ENCODE measurements at places on chromosomes 6 and 20.

DNA sequence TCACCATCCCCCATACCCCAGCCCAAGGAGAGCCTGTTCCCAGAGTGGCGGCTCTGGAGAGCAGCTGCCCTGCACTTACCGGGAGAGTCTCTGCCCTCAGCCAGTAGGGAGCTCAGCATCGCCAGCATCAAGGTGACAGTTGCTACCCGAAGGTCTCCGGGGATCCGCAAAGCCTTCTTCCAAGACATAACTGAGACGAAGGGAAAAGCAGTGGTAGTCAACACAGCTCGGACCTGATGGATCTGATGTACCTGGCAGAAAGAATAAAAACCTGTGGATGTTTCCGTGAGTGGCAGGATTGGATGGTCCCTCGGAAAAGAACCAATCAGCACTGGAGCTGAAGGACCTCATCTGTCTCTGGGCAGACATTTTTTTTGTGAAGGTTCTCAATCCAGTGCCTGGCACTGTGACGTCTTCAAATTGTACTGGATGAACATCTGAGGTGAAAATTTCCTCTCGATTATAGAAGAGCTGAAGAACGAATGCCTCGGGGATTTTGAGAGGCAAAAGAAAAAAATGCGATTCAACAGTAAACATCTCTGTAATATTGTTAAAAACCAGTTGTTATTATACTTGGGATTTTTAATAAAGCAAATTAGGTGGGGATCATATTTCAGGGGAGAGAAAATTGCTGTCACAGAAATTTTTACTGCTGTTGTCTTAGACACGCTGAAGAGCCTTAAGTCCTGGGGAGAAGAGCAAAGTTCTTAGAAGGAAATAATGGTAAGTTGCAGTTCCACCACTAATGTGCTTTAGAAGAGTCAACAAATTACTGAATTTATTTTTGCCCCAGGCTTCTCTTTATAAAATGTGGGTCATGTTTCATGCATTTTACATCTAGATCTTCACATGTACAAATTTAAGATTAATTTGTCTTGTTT, at the start of gene HLA-DQB1:
TSS of gene HLA-DQB1 (minus strand) at position 238 of the 881 bp plus-strand sequence. CDS start at position 188, 50 bp downstream.
- no peak for DNase-seq

DNA sequence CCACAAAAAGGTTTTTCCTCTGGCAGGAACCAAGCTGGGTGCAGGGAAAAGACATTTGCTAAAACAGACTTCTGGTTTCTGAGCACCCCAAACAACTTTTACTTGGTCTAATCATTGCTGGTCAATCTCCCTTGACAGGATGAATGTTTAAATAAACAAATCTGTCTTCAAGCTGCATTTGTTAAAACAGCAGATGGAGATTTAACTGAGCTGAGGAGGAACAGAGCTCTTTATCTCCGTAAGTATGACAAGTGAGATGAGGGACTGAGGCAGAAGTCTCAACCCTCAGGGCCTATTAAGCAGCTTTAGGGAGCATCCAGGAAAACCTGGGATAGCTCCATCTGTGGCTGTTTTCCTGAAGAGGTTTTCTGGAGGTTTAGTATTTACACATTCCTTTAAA, 40.6 kb downstream of the NINL start:
- no peak for DNase-seq

DNA sequence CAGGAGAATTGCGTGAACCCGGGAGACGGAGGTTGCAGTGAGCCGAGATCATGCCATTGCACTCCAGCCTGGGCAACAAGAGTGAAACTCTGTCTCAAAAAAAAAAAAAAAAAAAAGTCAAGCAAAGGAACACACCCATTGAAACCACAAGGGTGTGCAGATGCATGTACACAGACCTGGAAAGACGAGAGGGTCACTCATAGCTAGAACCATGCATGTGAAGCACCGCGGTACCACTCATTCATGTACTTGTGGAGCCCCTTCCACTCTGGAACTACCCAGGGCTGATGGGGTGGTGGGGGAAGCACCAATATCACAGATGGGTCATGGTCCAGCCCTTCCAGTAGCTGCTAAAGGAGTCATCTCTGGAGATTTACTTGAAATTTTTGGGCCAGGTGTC, 7.4 kb upstream of the TJAP1 start:
- DNase-seq: no peak

DNA sequence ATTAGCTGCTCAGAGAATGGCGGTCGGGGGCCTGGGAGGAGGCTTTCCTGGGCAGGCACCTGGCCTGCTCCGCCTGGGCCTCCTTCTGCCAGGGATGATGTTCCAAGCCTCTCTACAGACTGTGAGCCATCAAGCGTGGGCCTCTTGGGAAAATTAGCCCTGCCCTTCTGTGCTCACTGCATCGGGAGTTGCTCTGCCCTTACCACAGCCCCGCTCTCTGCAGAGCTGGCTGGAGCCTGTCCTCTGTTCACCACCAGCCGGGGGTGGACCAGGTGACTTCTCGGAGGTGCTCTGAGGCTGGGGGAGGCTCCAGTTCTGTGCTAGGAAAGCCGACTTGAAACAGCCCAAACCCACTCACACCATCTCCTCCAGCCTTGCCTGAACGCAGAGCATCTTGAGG, 24.2 kb downstream of the MDGA1 start:
- DNase-seq: no peak

DNA sequence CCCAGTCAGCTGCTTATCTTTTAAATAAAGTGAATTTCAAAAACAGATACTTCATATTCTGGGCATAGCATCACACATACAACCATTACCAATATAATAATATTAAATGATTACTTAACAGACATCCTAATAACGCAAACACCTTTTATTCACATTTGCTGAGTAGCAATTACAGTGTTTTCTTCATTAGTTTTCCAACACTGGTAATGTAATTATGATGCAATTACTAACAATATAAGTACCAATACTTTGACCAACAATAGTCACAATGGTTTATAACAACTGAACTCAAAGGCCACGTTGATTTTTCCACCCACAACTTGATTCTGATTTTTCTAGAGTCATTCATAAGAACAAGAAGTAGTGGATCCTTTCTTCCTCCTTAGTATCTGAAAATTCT, 104.1 kb downstream of the MYB start:
- DNase-seq: no peak

- no peak for DNase-seq
Observed at GRCh38 chr20:45817376-45818194, 5.1 kb downstream of the UBE2C start.

GRCh38 chr6:159691133-159691962, 1.7 kb downstream of the SOD2 start:
- DNase-seq: peak; percentile 76

DNA sequence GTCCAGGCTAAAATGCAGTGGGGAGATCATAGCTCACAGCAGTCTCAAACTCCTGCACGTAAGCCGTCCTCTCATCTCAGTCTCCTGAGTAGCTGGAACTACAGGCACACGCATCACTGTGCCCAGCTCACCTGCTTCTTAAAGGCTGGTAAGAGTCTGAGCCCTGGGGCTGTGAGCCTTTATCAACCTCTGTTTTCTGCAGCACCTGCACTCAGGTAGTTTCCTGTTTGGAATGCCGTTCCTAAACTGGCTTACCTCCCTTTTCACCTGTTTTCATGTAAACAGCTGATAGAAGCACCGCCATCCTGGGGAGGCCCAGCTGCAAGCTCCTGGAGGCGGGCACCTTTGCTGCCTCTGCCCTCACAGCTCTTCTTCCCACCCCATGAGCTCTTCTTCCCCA, 45.4 kb downstream of the SLC24A3 start:
- DNase-seq: no peak

GRCh38 chr20:17281478-17281877, 54.6 kb downstream of the PCSK2 start:
- no peak for DNase-seq

- DNase-seq: no peak
Observed at GRCh38 chr6:161971043-161971442, 697.2 kb upstream of the AGPAT4 start.

GRCh38 chr6:166659581-166659980, 32.5 kb upstream of the RPS6KA2 start:
- no peak for DNase-seq

DNA sequence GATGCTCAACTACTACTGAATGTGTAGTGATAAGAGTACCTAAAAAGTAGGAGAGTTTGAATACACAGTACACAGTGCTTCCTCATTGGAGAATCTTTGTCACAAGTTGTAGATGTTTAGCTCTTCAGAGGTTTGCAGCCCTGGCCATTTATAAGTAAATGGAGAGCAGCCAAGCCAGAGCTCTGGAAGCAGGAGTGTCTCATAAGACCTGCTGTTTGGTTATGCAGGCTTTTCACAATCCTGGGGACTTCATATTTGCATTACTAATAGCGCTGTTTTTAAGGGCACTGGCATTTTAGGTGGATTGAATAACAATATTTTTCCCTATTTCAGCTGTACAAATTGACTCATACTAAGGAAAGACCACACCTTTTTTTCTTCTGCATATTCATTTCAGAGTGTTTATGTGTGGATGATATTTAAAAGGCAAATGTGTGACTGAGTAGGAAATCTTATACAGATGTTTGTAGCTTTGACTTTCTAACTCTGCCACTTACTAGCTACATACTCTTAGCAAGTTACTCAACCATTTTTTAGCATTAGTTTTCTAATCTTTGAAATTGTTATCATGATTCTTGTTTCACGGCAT, 730.5 kb upstream of the MAP3K7 start:
- no peak for DNase-seq

- DNase-seq: no peak
Observed at GRCh38 chr6:117165911-117166499, 99.4 kb upstream of the VGLL2 start.

- no peak for DNase-seq
Observed at GRCh38 chr6:162377735-162378134, 349.8 kb downstream of the PRKN start.

GRCh38 chr20:2399390-2399789, 18.7 kb downstream of the TGM6 start:
- no peak for DNase-seq

DNA sequence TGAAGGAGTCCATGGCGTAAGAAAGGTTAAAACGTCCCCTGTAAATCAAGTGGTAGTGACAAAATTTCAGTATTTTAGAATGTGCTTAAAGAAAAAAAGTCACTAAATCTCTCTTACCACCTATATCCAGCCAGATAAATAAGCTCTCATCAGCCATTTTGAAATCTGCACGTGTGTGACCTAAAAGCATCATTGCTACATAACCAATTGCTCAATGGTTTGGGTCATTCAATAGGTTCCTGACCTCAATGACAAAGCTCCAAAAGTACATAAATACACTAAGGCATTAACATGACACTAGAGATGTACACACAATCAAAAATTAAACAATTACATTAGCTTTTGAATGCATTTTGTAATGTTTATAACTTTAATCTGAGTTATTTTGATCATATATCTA, 272.4 kb downstream of the GMDS start:
- no peak for DNase-seq

DNA sequence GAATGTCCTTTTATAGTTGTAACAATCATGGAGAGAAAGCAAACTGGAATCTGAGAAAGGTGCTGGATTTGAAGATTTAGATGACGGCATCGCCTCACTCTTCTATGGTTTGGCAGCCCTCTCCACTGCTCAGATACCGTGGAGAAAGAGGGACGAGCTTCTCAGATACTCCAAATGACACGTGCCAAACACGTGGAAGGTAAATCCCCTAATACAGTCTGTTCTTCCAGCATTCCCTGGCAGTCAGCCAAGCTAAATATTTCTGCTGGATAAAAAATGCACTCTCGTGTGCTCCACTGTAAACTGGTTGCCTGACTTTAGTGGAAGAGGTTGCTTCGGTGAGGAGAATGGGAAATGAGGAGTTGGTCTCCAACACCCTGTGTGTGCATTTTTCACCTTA, 16.7 kb upstream of the PRDM1 start:
- DNase-seq: no peak

DNA sequence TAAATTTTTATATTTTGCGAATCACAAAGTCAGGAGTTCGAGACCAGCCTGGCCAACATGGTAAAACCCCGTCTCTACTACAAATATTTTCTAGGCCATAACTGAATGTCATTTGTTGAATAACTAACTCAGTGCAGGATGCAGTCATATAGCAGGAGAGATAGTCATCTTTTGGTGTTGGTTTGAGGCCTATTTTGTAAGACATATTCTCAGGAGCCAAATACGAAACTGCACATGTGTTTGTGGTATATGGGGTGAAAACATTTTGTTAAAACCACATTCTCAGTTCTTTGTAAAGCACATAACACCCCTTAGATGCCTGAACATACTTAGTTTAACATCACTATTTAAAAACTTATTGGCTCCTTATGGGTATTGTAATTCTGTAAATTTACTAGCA, 4.7 kb upstream of the ENPP5 start:
- no peak for DNase-seq

DNA sequence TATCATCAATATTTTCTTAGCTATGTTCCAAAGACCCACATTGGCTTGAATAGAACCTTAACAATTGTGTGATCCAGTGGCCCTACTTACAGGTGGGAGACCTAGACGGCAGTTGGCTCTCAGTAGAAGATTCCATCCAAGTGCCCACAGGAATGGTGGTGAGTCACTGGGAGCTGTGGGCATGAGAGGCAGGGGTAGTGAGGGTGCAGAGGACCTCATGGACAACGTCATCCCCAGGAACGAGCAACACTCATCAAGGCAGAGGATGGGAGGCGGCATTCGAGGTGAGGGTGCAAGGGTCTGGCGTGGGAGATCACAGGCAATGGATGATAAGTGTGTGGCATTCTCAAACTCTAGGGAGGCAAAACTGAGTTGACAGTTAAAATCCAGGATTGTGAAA, 17.5 kb upstream of the SPO11 start:
- no peak for DNase-seq

DNA sequence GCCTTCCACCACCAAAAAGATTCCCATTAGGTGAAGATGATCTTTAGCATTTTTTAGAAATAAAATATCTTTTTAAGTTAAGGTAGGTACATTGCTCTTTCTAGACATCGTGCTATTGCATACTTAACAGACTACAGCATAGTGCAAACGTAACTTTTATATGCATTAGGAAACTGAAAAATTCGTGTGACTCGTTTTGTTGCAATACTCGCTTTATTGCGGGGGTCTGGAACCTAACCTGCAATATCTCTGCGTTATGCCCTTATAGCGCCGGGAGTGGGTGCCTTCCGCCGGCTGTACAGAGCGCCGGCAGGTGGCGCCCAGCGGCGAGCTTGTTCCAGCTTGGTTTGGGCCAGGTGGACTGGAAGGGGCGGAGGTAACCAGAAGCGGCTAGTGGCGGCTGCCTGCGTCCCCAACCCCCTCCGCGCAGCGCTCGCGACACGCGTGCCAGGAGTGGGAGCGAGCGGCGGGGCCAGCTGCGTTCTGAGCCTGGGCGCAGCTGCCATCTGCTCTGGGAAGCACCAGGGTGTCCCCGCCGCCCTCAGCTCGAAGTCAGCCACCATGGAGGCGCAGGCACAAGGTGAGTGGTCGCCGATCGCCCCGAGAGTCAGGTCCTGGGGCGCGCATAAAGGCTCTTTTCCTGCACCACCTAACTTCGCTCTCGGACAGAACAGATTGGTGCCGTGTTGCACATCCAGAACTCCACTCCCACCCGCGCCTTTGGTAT, at the start of gene TPD52L1:
TSS of gene TPD52L1 (plus strand) at position 383 of the 727 bp plus-strand sequence. CDS start at position 562, 179 bp downstream.
- peak; percentile 48 for DNase-seq
